ENCODE measurements at places on chromosomes 4 and X. TPM values are rescaled to one million over a fixed set of nuclear protein-coding genes. Genes with fewer than 3 reads are reported as not detected.

The UGT2B17 gene
- total RNA-seq, result not detected

The NLGN4X gene
- not detected for total RNA-seq

The PROM1 gene
- not detected for total RNA-seq

The CT83 gene
- total RNA-seq, result not detected

The GAGE12H gene
- total RNA-seq, result not detected

The ITIH6 gene
- not detected for total RNA-seq

The RAI2 gene
- 1.1 TPM for total RNA-seq

Data from bronchial smooth muscle cell (primary cell).